ENCODE measurements at places on chromosomes 3 and 15.

GRCh38 chr3:56424885-56425284 is 43.4 kb downstream of the ERC2 start:
- no peak for DNase-seq

DNA sequence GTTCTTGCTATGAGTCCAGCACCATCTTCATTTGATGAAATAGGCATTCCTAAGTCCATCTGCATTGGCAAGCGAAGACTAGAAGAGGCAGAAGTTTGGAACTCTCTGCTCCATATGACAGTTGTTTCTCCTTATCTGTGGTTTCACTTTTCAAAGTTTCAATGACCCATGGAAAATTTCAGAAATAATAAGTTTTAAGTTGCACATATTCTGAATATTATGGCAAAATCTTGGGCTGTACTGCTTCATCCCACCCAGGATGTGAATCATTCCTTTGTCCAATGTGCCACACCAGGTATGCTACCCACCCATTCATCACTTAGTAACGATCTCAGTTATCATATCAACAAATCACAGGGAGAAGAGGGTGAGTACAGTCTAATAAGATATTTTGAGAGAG is 647.9 kb downstream of the GRM7 start:
- no peak for DNase-seq

DNA sequence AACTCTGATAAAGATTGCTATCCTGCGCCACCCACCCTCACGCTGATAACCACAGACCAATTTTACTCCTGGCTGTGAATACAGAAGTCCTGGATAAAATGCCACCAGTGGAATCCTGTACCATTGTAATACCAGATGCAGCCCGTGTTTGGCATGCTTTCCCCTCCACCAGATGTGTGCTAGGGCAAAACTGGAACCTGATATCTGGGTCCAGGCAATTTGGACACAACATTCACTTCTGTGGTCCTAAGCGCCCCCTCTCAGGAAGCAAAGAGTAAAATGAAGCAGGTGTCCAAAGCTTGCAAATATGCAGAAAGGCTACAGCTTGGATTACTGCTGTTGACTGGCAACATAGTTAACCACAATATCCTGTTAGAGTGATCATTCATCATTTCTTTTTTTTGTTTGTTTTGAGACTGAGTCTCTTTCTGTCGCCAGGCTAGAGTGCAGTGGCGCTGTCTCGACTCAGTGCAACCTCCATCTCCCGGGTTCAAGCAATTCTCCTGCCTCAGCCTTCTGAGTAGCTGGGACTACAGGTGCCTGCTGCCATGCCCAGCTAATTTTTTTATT is 32.8 kb downstream of the LOXL1 start:
- peak; percentile 34 for DNase-seq

DNA sequence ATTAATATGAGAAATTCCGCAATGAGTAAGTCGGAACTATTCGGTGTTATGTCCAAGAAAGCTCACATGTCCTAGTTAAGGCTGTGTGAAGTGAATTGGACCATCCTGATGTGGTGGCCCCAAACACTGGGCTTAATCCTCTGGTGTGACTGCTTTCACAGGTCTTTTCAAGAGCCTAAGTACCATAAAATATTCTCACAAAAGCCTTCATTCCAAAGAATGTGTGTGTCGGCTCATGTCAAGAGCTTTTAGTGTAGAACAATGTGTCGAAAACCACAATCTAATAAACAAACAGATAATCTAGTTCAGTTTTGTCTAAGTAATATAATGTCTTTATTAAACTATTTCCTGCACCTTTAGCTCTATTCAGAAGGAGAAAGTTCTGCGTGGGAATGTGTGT is 311.4 kb downstream of the LPP start:
- DNase-seq = no peak

- DNase-seq = no peak
Observed at GRCh38 chr3:186640473-186640818, 247 bp downstream of the FETUB start.

- DNase-seq = no peak
Observed at GRCh38 chr15:75356006-75356405, 9.2 kb downstream of the NEIL1 start.

GRCh38 chr15:58994906-58995453 is 7.5 kb downstream of the RNF111 start:
- no peak for DNase-seq

DNA sequence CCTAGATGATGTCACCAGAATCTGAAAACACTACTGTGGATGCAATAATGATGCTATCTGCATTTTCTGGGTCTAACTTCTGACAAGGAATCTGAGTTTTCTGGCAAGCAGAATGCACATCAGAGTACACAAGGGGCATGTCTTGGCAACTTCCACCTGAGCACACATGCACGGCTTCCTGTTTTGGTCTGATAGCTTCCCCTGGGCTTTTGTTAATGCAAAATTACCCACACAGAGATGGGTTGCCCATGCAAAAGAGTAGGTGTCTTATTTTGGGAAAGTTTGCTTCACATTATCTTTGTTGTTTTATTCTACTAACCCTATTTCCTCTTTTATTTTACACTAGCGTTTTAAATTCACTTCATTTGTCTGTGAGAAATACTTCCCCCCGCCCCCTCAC is 74.2 kb upstream of the SATB1 start:
- no peak for DNase-seq

DNA sequence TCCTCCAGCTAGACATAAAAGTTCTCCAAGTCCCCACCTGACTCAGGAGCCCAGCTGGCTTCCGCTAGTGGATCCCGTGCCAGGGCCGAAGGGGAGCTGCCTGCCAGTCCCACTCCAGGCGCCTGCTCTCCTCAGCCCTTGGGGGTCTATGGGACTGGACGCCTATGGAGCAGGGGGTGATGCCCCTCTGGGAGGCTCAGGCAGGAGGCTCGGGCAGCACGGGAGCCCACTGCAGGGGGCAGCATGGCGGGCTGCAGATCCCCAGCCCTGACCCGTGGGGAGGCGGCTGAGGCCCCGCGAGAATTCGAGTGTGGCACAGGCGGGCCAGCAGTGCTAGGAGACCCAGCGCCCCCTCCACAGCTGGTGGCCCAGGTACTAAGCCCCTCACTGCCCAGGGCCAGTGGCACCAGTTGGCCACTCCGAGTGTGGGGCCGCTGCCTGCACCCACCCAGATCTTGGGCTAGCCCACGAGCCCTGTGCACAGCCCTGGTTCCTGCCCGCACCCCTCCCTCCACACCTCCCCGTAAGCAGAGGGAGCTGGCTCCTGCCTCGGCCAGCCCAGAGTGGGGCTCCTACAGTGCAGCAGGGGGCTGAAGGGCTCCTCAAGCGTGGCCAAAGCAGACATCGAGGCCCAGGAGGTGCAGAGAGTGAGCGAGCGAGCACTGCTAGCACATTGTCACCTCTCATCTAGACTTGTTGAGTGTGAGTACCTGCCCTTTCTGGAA is 221.3 kb upstream of the NSMCE3 start:
- no peak for DNase-seq

DNA sequence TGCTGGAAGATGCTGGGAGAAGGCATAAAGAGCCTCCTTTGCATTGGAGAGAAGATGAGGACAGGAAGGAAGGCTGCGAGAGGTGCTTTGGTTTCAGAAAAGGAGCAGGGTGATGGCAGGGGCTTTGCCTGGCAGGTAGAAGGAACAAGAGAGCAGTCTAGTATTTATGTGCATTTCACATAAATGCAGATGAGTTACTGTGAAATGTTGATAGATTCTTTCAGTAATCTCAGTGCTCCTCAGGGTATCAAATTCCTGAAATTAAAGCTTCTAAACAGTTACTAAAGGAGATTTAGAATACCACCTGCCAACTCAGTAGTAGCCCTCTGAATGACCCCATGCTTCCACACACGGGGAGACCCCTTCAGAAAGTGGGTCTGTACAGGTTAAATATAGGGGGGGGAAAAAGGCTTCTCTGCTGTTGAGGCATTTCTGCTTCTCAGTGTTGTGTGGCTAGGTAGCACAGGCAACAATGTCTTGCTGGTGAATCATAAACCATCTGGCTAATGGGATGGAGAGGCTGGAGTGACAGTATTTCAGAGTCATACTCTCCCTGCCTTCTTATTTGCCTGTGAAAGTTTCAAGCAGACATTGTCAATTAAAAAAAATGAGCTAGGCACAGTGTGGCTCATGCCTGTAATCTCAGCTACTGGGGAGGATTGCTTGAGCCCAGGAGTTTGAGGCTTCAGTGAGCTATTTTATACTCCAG is 14.3 kb upstream of the FBXL22 start:
- peak; percentile 85 for DNase-seq

DNA sequence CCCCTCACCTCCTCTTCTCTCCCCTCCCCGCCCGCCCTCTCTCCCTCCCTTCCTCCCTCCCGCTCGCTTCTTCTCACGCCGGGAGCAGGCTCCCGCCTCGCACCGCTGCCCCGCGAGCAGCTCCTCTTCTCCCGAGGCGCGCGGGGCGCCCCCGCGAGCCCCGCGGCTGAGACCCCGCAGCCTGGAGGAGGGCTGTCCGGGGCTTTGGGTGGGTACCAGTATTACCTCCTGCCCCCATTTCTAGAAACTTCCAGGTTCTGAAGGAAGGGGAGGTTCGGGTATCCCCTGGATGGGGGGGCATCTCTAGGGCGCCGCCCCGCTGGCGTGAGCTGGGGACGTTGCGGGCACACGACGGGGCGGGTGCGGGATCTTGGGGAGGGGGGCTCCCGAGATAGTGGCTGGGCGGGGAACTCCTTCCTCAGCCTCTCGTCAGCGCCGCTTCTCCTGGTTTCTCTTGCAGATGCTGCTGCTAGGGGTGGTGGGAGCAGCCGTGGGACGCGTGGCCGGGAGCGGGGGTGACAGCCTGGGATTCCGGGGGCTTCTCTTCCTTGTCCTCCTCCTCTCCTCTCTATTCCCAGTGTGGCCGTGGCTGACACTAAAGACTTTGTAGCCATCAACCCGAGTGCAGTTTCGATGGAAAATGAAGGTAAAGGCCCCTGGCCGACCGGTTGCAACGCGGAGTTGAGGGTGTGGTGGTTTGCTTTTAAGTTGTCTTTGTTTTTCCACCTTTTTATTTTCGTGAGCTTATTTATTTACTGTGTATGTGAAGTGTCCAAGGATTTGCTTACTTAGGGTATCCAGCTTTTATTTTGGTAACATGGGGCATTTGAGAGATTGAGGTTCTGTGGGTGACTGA is 474 bp downstream of the ATP2C1 start:
- DNase-seq = no peak

GRCh38 chr3:87900061-87900460 is 158.7 kb downstream of the CGGBP1 start:
- DNase-seq = no peak

DNA sequence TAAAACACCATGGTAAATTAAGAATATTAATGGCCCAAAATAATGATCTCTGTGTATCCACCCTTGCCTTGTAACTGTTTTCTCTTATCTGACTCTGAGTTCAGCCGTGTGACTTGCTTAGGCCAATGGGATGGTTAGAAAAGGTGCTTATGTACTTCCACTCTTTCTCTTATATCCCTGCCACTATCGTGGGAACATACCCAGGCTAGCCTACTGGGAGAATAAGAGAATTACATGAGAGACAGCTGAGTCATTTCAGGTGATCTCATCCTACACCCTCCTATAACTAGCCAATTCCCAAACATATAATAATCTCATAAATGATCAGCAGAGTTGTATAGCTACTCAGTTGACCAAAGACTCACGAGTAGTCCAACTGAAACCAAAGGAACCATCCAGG is 98.3 kb upstream of the ABI3BP start:
- no peak for DNase-seq

DNA sequence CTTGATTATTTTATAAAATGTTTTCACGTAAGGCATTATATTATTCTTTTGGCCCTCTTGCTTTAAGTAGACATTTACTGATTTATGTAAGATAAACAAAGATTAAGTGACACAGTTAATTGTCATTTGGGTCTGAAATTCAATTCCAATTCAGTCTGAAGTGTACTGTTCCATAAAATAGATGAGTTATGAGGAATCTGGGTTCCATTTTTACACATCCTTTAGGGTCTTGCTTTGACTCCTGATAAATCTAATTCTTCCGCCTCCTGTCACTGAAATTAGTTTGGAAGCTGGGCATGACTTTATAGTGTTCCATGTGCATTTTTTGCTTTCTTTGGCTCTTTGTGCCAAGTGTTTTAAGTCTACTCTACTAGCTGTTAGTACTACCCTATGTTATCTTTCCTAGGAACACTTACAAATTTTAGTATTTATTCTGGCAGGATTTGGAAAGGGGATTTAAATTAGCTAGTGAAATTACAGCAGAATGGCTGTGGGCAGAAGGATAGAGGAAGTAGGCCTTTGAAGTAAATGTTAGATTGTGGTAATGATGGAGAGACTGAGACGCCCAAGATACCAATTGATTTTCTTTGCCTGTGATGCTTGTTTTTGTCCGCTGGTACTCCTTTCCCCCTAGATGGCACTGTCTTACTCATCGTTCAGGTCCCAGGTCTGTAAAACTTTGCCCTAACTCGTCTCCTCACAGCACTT is 14.3 kb downstream of the ARL8B start:
- no peak for DNase-seq

DNA sequence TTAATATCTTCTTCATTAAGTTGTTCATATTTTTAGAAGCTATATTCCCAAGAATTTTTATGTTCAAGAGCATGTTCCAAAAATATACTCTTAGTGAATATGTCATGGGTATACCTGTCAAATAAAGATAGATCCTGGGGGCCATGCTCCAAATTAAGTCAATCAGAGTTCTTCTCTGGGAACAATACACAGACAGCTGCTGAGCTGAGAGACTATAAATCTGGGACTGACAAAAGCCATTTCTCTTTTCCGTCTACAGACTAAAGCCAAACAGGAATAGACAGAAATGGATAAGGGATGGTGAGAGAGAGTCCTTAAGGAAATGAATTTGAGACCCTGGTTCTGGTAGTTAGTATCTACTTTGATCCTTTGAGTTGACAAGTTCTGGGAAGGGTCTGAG is 465.1 kb upstream of the RASGRP1 start:
- DNase-seq = no peak

- DNase-seq = peak; percentile 41
Observed at GRCh38 chr3:187136936-187137335, 2.4 kb downstream of the RPL39L start.

DNA sequence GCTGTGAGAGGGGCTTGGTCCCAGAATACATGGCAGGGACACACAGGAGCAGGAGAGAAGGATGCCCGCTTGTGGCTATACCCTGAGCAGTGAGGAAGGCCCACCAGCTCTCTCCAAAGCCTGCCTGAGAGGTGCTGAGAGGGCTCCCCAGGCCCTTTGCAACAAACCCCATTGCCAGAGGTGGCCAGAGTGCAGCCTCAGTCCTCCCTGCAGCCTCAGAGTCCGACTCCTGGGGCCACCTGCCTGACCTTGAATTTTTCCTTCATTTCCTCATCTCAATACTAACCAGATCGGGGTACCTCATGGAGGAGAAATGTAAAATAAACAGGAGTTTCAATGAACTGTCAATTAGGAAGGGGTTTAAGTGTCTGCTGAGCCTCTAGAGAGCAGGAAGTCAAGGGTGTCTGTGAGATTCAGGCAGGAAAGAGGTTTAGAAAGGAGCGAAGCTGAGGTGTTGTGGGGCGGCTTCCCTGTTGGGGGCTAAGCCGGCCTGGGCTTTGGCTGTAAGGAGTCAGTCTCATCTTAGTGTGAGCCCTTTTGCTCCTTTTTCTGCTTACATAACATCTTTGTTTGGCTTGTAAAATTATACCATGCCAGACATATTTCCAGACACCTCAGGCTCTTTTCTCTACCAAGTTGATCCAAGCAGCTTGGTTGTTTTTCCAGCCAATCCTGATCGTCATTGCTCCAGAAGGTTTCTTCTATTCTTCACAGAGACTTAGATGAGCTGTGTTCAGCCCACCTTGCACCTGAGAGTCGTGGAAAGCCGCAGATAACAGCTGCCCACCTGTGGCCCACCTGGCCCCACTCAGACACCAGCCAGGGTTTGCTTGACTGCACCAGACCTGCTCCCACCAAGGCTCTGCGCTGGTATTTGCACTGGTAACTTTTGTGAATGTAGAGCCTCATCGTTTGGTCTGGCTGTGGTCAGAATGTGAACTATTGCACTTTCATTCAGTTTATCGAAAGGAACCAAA is 36.7 kb downstream of the CMTM7 start:
- no peak for DNase-seq

GRCh38 chr3:71876135-71877105 is 91.5 kb upstream of the PROK2 start:
- no peak for DNase-seq

Data from AG10803 (cell line).